Left cardiac atrium (tissue), 4 donors: ENCODE measurements at places on chromosomes 3 and 15. TPM values are rescaled to one million over a fixed set of nuclear protein-coding genes. Genes with fewer than 3 reads are reported as not detected.

The PLA2G4D gene
- not detected for total RNA-seq

The SLC22A13 gene
- 0.18 TPM for total RNA-seq

The C3orf18 gene
- 32.3 TPM for total RNA-seq

The CLDN1 gene
- 4.4 TPM for total RNA-seq

The ZIC1 gene
- total RNA-seq, result not detected

The RETNLB gene
- total RNA-seq, result not detected

The MYL3 gene
- total RNA-seq, result 557 TPM
